Fibroblast of skin of scalp (primary cell): ENCODE measurements at places on chromosomes 2 and 18.
A peak's percentile ranks its signal among the peaks of the same experiment; 100 is the strongest.

DNA sequence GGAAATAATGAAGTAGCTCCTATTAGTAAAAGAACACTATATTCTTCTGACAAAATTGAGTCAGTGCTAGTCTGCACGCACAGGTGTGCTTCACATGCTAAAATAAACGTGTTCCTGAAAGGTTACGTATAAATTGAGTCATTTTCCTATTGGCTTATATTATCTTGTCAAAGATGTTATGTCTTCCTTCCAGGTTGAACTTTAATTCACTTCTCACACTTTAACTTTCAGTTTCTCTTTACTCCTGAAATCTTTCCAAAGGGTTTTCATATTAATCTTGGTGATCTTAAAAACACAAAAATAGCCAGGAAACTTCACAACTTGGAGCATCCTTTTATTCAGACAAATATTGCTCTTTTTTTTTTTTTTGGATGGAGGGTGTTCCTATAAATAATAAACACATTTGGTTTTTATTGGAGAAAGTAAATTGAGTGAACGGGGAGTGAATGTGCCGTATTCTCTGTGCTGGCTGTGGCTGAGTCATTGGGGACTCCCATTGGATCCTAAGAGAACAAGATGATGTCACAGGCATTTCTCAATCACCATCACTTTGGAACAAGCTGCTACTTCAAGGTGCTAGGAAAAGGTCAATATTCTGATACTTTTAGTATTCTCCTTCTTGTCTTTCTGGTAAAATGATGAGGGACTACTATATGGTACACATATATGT lies 150.2 kb upstream of the SPATS2L start:
- peak; percentile 83 for DNase-seq

GRCh38 chr2:185127412-185127811 lies 529.1 kb downstream of the ZNF804A start:
- no peak for DNase-seq

- DNase-seq, result peak; percentile 93
Measured at GRCh38 chr2:48248251-48248933, 281.6 kb upstream of the STON1 start.

- peak; percentile 56 for DNase-seq
Measured at GRCh38 chr18:62721839-62722795, 6.8 kb downstream of the PHLPP1 start.

DNA sequence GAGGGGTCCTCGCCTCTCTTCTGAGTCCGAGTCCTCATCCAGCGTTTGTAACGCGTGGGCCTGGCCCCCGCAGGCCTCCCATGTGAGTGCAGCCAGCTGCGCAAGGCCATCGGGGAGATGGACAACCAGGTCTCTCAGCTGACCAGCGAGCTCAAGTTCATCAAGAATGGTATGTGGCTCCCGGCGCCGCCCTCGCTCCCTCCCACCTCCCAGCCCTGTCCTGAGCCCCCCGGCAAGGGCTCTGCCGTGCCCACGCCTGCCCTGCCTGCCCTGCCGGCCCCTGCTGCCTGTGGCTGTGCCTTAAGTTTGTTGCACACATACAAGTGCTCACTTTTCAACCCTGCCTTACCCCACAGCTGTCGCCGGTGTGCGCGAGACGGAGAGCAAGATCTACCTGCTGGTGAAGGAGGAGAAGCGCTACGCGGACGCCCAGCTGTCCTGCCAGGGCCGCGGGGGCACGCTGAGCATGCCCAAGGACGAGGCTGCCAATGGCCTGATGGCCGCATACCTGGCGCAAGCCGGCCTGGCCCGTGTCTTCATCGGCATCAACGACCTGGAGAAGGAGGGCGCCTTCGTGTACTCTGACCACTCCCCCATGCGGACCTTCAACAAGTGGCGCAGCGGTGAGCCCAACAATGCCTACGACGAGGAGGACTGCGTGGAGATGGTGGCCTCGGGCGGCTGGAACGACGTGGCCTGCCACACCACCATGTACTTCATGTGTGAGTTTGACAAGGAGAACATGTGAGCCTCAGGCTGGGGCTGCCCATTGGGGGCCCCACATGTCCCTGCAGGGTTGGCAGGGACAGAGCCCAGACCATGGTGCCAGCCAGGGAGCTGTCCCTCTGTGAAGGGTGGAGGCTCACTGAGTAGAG lies 14.4 kb upstream of the ALLC start:
- DNase-seq, result no peak

- DNase-seq, result no peak
Measured at GRCh38 chr18:79488311-79489050, 92.8 kb downstream of the NFATC1 start.

GRCh38 chr2:167826906-167827305 lies 420.5 kb downstream of the STK39 start:
- DNase-seq, result no peak

- DNase-seq, result no peak
Measured at GRCh38 chr18:75467281-75467795, 39.8 kb upstream of the SMIM21 start.

GRCh38 chr2:128485761-128486639 lies 167.3 kb upstream of the HS6ST1 start:
- no peak for DNase-seq

- DNase-seq, result no peak
Measured at GRCh38 chr2:110977403-110977802, 143.3 kb upstream of the BCL2L11 start.

DNA sequence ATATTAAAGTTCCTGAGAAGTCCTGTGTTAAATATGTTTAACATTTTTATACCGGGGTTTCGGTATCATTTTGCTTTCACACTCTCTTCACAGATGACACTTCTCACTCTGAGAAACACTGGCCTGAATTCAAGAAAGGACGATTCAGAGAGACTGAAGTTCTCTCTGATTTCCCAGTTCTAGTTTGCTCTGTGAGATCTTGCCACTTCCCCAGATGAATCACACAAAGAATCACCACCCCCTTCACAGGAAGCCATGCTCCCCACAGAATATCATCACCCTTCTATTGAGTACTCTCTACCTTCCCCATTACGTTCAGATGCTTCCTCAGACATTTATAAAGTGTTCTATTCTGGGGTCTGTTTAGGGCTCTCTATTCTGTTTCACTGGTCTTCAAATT lies 16.1 kb upstream of the CD207 start:
- no peak for DNase-seq

- no peak for DNase-seq
Measured at GRCh38 chr2:15763822-15764682, 172.4 kb downstream of the DDX1 start.

GRCh38 chr18:54162431-54162830 lies 62.0 kb downstream of the MBD2 start:
- peak; percentile 86 for DNase-seq

GRCh38 chr2:171941316-171941699 lies 19.0 kb downstream of the HAT1 start:
- DNase-seq, result no peak

DNA sequence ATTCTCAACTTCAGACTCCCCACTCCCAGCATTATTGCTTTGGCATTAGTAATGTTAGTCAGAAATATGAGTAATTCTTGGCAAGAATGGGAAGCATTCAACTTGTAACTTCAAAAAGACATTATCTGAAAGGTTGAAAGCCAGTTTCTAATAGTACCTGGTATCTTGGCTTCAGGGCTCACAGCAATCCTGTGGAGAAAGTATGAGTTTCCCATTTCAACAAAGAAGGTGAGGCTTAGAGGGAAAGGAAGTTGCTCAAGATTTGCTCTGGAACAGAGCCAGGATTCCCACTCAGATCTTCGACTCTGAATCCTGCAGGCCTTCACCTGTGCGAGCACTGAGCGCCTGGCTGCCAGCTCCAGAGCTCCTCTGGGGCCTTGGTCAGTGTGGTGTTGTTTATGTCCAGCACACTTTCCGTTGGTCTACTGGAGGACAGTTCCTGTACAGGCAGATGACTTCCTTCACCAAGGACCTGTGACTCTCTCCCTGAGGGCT lies 136.1 kb downstream of the MCFD2 start:
- DNase-seq, result peak; percentile 22

GRCh38 chr2:96152304-96153161 lies 7.3 kb upstream of the DUSP2 start:
- no peak for DNase-seq

DNA sequence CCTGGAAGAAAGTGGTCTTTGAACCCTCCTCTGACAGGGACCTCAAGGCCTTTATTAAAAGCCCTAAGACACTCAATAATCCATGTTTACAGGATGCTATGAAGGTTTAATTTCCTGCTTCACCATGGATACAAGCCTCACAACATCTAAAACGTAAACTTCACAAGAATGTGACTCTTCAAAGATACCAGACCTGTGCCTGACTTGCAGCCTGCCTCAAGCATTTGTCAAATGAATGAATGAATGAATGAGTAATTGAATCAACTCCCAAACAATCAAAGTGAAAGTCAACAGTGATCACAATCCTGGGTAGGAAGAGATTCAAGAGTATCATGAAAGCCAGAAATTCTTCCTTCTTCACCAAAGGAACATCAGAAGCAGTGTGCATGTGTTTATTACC lies 30.4 kb downstream of the KLF7 start:
- DNase-seq, result no peak

DNA sequence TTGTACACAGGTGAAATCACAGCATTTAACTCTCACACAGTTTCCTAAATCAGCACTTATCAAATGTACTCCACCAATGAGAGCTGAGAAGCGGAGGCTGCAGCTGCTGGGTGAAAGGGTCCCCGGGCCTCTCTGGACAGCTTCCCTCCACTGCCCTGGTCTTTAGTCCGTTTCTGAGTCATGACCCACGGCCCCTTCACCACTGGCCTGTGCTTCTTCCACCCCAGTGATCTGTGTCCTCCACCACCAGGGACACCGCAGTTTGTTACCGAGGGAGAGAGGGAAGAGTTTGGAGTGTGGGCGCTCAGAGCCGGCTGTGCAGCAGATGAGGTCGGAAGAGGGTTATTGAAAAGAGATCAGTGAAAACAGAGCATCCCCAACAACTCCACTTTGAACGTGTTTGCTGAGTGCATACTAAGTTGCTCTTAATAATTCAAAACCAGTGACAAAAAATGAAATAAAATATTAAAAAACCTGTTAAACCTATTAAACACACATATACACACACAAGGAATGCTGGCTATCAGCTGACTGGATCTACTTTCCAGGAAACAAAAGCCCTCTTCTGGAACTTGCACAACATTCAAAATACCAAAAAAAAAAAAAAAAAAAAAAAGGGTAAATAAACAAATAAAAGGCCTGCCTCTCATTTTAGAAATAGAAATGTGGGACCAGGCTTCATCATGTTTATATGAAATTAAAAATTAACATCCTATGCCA lies 54.1 kb downstream of the PXDN start:
- no peak for DNase-seq
